ENCODE measurements at places on chromosomes 11 and 22.

DNA sequence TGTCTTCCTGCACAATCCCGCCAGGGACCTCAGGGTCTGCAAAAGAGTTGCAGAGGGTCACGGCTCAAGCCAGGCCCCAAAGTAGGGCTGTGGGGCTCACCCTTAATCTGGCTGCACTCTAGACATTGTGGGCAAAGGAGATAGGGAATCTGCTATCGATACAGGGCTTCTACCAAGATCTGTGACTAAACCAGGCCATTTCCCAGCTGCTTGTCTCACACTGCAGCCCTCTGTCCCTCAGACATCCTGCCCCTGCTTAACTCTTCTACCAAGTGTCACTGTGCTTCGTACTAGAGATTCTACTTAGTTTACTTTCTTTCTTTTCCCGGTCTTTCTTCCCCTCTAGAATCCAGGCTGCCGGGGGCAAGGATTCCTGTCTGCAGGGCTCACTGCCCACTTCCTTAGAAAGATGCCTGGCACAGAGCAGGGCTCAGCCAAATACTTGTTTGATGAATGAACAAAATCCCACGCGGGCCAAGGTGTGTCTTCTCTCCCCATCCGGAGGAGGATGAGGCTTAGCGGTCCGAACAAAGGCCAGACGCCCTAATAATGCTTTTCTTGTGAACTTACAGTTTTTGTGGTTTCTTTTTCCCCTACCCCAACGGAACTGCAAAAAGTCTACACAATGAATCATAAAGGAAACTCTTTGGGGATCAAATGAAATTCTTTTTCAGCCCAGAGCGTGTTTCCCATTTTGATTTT is 61.3 kb upstream of the ANO1 start:
- DNase-seq = no peak

DNA sequence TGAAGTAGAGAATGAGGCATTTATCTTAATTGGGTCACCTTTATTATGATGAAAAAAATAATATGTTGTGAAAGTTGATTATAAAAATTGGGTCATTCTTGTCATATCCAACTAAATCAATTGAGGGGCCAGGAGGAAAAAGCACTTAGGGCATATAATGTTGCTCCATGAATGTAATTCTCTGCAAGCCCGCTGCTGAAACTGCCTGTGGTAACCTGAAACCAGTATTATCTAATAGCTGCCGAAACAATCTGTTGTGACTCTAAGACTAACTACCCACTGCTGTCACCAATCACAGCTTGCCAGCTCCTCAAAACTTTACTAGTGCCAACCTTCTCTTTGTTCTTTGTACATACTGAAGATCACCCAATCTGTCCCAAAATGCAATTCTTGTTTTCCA is 115.8 kb downstream of the ATG16L2 start:
- DNase-seq = no peak

- DNase-seq = no peak
Observed at GRCh38 chr11:24082860-24083259, 414.0 kb upstream of the LUZP2 start.

GRCh38 chr22:35631597-35631996 is 14.5 kb upstream of the MB start:
- DNase-seq = no peak

DNA sequence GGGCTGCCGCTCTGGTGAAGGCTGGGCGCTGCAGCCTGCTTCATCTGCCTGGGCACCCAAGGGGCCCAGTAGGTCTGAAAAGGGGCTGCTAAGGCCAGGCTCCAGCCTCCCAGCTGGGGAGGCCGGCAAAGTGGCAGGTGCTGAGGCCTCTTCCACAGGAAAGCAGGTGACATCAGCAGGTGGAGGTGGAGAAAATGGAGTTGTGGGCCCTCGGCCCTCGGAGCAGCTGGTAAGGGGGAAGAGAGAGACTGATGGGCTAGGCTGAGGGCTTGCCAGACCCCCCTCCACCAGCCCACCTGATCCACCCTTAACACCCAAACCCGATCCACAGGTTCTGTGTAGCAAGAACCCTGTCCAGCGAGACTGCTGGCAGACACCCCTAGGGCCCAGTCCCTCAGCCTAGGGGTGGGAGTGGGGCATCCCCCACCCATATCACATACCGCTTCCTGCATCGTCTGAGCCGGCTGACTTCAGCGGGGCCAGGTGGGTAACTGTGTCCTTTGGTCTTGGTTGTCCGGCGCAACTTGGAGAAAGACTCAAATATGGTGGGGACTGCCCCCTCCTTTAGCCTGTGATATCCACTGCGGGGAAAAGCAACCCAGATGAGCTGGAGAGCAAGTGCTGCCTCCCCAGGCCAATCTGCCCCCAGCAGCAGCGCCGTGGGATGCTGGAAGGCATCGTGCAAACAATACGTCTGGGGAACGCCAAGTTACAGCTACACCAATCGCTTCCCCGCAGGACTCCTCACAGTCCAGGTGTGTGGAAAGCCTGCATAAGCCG is 1.5 kb downstream of the THAP7 start:
- DNase-seq = peak; percentile 40

GRCh38 chr22:40400159-40400558 is 29.8 kb downstream of the SGSM3 start:
- DNase-seq = no peak

DNA sequence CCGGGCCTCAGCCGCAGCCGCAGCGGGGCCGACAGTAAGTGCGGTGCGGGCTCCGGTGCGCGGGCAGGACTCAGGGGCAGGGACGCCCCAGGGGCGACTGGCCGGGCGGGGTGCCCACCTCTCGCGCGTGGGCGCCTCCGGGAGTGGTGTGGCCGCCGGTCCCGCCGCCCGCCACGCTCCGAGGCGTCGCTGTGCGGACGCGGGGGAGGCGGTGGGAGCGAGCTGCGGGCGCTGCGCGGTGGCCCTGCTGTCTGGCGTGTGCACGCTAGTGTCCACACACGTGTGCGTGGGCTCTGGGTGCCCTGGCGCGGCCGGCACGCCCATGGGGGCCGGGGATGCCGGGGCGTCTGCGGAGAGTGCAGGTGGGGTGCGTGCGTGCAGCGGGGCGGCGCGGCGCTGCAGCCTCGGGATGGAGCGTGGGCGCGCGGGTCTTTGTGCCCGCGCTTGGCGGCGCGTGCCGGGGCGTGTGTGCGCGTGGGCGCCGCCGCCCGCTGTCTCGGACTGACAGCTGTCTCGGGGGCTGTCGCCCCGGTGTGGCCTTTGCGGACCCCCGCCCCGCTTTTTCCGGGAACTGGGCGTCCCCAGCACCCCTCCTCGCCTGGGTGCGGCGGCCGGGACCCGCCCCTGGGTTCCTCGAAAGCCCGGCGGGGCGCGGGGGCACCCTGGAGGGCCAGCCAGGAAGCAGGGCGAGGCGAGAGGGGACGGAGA is 804 bp downstream of the KCNK4 start:
- DNase-seq = no peak

Measured in CD8-positive, alpha-beta T cell (primary cell).